ENCODE measurements at places on chromosomes 2 and 18.

- no peak for DNase-seq
Measured at GRCh38 chr2:234771980-234772732, 179.7 kb upstream of the SH3BP4 start.

DNA sequence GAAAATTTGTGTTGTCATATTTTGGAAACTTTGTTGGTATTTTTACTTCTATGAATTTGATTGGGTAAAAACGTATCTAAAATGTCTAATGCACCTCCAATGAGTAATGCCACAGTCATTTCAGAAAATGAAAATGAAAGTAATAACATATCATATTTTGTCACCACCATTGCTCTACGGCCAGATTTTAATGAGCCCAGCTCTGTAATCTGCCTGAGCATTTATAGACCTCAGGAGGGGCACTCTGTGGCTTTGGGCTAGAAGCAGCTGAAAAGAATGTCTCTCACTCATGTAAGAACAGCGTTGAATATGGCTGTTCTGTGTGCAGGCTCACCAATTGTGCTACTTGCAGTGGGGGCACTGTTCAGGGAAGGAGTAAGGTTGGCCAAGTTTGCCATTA lies 32.7 kb upstream of the ABCA12 start:
- no peak for DNase-seq

GRCh38 chr18:8133888-8134287 lies 475.3 kb upstream of the RAB12 start:
- DNase-seq: no peak

- DNase-seq: no peak
Measured at GRCh38 chr2:140639628-140640027, 1491.2 kb downstream of the LRP1B start.

DNA sequence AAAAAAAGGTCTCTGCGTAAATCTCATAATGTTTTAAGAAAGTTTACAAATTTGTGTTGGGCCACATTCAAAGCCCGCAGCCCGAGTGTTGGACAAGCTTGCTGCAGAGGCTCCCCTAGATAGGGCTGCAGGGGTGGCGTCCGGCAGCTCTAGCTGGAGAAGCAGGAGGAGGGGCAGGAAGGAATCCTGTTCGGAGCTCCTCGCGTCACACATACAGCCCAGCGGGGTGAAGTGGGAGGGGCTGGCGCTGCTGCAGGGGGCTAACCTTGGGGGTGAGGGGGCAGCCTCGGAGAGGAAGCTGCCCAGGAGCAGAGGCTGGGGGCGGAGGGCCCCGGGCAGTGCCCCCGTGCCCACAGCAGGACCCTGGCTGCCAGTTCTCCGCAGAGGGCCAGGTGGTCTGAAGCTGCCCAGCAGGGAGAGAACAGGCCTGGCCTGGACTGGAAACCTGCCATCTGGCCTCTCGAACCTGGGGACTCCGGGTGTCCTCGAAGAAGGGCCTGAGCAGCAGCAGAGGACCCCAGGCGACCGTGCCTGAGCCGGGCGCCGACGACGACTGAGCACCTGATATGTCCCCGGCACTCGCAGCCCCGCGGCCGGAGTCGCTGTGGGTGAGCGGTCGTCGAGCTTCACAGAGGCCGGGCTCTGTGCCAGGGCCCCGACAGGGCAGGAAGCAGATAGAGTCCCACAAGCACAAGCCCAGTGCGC lies 2.6 kb upstream of the GPR35 start:
- DNase-seq: no peak

DNA sequence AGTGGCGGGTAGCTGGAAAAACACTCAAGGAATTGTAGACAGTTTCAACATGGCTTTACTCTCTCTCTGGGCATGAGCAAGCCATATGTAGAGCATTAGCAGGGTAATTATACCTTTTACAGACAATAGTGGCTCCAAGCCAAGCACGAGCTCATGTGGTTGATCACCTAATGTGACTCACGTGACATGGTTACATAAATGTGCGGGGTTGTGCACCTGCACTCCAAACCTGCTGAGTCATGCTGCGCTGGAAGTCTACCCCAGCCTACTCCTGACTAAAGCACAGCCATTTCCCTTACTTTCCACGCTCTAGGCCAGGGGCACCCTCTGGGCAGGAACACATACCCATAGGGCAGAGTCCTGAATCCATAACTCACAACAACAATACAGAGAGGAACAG lies 232.8 kb downstream of the MBD5 start:
- DNase-seq: no peak

GRCh38 chr2:2452961-2453360 lies 121.9 kb upstream of the MYT1L start:
- no peak for DNase-seq

GRCh38 chr2:74384051-74384450 lies 3.9 kb upstream of the DCTN1 start:
- no peak for DNase-seq

DNA sequence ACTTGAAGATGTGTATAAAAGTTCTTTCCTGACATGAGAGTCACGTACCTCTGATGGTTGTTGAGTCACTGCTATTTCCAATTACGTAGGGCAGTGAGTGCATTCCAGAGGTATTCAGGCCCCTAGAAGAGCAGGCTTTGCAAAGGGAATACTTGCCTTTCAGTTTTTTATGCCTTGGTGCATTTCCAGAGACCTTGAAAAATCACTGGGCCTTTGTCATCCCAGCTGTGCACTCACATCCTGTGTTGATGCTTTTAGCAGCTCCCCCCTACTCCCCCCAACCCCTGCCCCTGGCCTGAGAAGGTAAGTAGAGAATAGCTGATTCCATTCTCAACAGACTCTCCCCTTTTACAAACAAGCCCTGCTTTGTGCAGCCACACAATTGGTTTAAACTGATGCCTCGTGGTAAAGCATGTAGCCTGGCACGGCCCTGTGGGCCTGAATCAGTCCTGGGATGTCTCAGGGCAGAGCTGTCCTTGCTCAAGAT lies 174.2 kb downstream of the PRPF40A start:
- no peak for DNase-seq

- no peak for DNase-seq
Measured at GRCh38 chr18:44181951-44182747, 498.5 kb upstream of the SETBP1 start.

- no peak for DNase-seq
Measured at GRCh38 chr18:8616028-8616401, 6.8 kb downstream of the RAB12 start.

- no peak for DNase-seq
Measured at GRCh38 chr2:201579536-201579935, 63.8 kb downstream of the TMEM237 start.

GRCh38 chr18:50629148-50629631 lies 69.3 kb downstream of the MAPK4 start:
- DNase-seq: no peak

GRCh38 chr18:58180738-58181353 lies 136.8 kb downstream of the NEDD4L start:
- peak; percentile 27 for DNase-seq

DNA sequence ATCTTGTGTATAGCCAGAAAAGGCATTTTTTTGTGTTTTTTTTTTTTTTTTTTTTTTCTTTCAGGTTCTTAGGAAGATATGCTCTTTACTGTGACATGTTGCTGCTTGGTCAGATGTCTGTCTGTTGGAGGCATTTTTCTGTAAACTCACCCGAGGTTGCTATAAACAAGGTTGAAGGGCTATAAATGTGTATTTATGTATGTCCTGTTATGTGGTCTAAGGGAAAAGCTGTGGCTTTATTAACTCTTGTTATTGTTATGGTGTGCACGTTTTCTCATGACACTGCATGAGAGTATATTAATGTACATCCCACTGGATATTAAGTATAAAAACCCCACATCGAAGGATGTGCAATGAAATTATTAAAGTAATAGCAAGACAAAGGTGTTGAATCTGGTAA lies 102.0 kb downstream of the ZNF532 start:
- DNase-seq: no peak

GRCh38 chr18:51997129-51997528 lies 342.9 kb upstream of the DCC start:
- DNase-seq: no peak

GRCh38 chr2:38739524-38739923 lies 11.6 kb downstream of the SRSF7 start:
- DNase-seq: no peak

DNA sequence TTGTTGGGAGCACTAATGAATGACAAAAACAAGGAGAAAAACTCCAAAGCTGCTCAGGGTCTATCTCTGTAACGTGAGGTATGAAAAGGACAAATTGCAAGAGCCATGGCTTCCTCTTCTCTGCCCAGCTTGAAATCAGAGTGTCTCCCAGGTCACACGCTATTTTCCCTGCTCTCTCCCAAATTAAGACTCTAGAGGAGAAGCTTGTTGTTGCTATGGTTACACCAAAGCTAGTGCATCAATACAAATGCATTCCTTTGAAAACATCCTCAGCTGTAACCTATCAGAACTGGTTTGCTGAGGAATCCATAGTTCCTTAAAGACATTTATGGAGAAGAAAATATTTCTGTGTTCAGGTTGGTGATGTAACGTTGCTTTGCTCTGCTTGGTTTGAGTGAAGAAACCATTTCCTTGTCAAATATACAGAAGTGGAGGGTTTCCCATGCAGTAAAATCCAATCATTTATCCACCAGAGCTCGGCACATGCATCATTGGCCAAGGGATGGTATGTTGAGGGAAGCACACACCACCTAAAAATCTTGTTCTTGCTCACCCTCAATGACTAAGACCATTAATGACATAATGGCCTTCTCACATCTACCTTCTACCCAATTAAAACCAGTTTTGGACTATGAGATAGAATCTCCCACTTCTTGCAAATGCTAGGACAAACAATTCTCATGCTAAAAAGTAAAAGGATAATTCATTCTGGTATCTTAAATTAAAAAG lies 2135.6 kb upstream of the CELF4 start:
- DNase-seq: no peak

GRCh38 chr2:143230506-143231253 lies 101.5 kb downstream of the ARHGAP15 start:
- DNase-seq: no peak
